ENCODE measurements at places on chromosomes 5 and 9.
A peak's percentile ranks its signal among the peaks of the same experiment; 100 is the strongest.

- ATAC-seq: no peak
These were observed 998.4 kb upstream of the CTNND2 start for GRCh38 chr5:12902611-12903010.

DNA sequence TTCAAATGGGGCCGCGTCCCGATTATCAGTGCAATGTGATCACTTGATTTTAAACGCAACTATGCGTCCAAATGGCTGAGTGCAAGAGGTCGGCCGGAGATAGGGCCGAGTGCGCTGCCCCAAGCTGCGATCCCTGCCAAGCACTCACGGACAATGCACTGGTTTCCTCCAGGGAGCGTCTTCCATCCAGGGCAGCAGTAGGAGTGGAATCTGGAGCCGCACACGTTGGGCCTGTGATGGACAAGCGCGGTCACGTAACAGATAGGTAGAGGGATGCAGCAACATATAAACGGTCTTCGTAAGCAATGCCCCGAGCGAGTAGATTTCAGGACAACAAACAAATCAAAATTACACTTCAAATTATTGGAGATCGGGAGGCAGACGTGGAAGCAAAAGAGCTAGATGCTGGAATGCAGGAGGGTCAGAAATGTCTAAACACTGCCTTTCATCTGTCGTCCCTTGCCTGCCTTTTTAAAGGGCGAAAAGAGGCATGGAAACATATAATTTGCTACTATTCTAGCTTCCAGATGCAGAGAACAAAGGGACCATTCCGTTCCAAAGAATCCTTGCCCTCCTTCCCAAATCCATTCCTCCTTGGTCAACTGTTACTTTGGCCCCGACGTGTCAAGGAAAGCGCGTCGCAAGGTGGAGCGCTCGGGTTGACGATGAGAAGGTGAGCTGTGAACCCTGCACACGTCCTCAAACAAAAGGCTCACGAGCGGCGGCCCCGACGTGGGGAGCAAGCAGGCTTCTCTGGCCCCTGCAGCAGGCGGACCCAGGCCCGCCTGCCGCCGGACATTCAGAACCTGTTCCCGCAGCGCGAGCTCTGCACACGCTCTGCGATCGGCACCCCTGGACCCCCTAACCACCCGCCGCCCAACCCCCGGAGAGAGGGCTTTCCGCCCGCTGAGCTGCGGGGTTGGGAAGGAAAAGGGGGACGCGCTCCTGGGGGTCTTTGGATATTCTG, 1.5 kb downstream of the FBN2 start:
- ATAC-seq: no peak

- no peak for ATAC-seq
These were observed 122.9 kb upstream of the NFIL3 start for GRCh38 chr9:91546574-91546973.

DNA sequence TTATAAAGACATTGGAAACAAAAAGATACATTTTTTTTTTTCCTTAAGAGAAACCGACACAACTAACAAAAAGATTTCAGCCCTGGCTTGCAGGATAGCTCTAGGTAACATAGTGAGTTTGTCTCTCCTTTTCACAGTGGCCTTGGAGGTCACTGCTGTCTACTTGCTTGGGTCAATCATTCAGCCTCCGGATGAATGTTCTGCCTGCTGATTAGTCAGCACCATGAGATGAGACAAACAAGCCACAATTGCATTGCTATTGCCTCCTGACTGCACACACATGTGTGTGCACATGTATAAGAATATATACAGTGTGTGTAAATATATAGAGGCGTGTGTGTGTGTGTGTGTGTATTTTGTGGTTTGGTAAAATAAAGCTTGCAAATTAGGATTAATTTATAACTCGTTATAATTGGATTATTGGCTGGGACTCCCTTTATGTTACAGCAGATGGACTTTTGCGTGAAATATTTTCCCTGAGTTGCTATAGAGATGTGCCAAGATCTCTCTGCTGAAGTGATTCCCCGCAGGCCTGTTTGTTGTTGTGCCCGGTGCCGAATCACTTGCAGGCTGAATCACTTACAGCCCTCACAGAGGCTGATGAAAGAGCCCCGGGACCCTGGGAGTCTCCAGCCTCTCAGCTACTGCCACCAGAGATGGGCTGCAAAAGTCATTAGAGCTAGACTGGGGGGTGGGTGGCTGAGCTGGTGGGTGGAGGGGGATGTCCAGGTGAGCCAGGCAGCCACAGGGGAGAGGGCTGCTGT, 161.2 kb downstream of the FGF18 start:
- no peak for ATAC-seq

GRCh38 chr5:173637340-173637739, 20.9 kb upstream of the BOD1 start:
- peak; percentile 57 for ATAC-seq

DNA sequence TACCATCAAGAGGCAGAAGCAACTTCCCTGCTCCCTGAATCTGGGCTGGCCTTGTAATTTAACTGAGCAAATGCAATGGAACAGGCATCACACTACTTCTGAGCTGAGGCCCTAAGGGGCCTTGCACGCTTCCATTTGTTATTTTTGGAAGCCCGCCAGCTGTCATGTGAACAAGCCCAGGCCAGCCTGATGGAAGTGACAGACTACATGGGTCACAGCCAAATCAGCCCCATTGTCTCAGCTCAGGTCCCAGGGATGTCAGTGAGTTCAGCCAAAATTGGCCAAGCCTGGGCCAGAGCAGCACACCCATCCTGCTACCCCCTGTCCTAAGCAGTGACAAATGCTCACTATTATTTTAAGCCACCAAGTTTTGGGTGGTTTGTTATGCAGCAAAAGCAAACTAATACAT, 72.8 kb downstream of the PRRT1B start:
- ATAC-seq: no peak

DNA sequence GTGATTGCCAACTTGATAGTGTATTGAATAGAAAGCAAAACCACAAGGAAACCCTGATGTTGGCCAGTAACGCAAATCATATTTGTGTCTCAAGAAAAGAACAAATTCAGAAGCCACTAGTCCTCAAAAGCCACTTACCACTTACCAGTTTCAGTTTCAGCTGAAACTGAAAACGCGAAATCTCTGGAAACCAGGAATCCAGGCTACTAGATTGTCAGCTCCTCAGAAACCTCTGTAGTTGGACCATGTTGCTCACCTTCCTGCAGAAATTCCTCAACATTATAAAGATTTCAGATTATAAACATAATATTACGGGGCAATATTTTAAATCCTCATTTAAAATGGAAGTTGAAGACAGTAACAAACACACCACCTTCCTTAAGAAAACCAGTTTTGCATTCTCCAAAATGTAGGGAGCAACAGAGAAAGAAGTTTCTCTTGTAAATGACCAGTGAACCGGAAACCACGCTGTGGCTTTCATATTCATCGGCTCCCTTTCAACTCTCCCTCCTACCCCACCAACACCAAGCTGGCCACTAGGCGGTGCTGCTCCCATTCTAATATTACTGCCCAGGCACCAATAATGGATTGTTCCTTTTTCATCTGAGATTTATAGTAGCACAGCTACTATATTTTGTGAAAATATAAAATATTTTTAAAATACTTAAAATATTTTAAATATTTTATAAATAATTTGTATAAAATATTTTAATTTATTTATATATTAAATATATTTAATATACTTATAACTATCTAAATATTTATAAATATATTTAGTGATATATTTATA, 8.7 kb upstream of the TMED7 start:
- peak; percentile 92 for ATAC-seq

- no peak for ATAC-seq
These were observed 83.3 kb downstream of the GIN1 start for GRCh38 chr5:103036601-103037000.

DNA sequence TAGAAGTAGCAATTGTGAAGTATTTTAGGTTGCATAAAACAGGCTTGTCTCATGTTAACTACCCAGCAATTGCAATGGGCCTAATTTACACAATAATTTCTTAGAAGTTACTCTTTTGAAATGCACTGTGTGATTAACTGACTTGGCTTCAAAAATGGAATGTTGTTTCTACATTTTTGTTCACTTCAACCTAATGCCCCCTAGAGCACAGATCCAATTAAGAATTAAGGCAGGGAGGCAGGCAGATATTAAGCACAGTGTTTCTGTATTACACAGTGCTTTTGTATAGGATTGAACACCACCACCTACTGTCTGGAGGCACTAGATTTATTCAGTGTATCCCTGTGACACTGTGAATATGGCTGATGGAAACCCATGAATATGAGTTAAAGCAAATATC, 302.1 kb downstream of the FBXL17 start:
- ATAC-seq: no peak

DNA sequence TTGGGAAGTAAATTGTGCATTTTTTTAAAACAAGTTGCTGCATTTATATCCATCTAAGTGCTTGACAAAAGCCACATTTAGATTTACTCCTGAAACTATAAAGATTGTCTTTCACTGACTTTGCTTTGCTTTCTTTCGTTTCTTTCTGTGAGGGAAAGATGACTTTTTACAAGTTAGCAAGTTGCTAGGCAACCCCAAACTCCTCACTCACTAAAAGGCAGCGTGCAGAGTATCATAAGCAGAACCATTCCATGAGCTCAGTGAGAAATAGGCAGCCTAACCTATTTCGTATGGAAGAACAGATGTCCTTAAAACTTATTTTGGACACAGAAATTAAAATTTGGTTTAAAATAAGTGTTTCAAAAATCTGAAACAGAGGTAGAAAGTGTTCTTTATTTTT, 29.0 kb downstream of the KLF9 start:
- ATAC-seq: no peak

DNA sequence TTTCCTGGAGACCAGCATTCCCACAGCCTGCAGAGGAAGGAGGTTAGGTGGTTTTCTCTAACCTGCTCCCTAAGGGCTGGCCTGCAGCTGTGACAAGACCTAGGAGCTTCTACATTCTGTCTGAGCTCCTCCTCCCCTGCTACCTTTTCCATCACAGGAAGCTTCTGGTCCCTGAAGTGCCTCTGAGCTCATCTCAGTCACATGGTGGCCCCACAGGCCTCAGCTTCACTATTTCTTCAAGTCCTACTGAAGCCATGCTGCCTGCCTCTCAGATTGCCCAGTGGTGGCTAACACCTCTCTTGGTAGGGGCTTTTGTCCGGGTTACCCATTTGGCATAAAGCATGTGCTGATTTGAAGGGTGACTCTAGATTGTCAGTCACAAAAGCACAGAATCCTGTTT, 259.4 kb downstream of the CRB2 start:
- peak; percentile 70 for ATAC-seq

DNA sequence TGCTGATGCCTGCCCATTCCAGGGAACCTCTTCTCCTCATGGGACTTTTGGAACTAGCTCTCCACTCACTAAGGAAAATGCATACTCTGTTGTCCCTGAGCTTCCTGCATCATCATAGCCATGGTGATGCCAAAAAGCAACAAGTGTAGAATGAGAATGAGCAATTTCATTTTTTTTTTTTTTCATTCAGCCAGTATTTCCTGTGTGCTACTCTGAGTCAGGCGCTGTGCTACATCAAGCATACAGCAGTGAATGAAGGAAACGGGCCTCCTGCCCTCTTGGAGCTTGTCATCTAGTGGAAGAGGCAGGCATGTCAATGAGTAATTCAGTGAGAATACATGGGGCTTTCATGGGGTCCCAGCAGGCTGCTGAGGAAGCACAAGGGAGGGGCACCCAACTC, 483.1 kb downstream of the BNC2 start:
- ATAC-seq: no peak

- ATAC-seq: no peak
These were observed 46.5 kb downstream of the SVEP1 start for GRCh38 chr9:110532908-110533665.

GRCh38 chr5:134240421-134240962, 14.6 kb upstream of the PPP2CA start:
- ATAC-seq: no peak

DNA sequence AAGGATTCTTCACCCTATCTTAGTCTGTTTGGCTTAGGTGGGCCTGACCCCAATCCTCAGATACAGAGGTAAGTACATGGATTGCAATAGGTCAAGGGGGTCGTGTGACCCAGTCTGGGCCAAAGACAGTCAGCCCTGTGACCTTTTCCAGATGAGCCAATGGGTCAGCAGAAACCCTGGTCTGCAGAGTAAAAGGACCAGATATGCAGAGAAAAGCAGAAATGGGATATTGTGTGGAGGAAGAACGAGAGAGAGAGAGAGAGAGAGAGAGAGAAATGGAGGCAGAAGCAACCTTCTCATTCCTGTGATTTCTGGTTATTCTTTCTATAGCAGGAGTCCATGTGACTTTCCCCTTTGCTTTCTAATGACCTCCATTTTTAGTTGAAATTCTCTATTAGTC, 40.4 kb upstream of the CRB2 start:
- ATAC-seq: no peak

DNA sequence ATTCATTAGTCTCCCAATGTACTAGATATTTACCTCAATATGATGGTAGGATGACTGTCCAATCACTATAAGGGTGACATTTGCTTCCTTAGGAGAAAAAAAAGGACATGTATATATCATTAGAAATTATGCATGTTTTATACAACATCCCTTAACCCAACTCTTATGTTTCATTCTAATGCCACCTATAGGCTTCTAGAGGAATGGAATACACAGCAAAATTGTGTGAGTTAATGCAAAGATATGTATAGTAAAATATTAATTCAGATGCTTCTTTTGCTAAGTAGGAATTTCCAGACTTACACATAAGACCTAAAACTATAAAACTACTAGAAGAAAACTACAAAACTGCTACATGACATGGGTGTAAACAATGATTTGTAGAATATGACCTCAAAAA, 3.5 kb downstream of the PRXL2C start:
- ATAC-seq: no peak

GRCh38 chr9:84304166-84304565, 36.4 kb downstream of the SLC28A3 start:
- no peak for ATAC-seq

GRCh38 chr5:81906086-81906485, 65.7 kb upstream of the ATG10 start:
- no peak for ATAC-seq

- ATAC-seq: no peak
These were observed 102.8 kb downstream of the PLK2 start for GRCh38 chr5:58357121-58357520.

DNA sequence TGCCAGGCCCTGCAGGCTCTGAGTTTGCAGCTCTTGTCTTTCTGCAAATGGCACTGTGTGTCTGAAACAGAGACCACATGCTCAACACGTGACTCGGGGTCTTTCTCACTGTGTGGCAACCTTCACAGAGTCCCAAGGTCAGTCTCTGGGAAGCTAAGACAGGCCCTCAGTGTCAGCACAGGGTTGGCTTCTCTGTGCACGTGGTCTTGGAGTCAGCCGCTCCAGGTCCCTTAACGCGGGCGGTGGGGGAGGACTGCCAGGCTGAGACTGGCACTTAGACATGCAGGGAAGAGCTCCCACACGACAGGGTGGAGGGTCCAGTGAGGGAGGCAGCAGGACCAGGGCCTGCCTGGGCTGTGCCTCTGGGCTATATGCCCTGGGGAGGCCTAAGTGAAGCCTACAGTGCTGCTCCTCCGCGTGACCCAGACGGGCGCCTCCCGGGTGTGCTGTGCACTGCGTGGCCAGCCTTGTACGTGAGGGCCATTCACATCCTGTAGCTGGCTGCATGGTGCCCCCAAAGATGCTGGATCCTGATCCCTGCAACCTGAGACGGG, 76.8 kb downstream of the ADAMTS2 start:
- no peak for ATAC-seq

DNA sequence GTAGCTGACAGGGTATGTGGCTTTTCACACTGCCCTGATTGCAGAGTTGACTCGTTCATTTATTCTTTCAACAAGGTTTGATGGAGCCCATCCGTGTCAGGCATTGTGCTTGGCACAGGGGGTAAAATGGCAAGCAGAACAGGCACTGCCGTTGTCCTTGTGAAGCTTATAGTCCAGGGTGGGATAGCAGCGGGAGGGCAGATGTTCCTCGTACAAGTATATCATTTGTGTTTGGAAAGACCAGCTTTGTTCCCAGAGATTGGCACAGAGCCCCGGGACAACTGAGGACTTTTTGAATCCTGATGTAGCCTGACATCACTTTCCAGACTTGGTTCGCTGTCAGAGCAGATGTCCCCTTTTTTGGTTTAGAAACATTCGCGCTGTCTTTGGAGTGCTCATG, 50.9 kb downstream of the MVB12B start:
- no peak for ATAC-seq
